Dermis microvascular lymphatic vessel endothelial cell (primary cell): ENCODE measurements at places on chromosomes 1 and 21. TPM values are rescaled to one million over a fixed set of nuclear protein-coding genes. Genes with fewer than 3 reads are reported as not detected.

Gene PLA2G2F
- not detected in 2 replicates for total RNA-seq

Gene TXNDC12
- total RNA-seq = 20.2 and 20.3 TPM in 2 replicates

Gene AGT
- total RNA-seq = not detected in 2 replicates

Gene PFKFB2
- total RNA-seq = 0.90 and 1.5 TPM in 2 replicates

Gene LCE1D
- total RNA-seq = not detected in 2 replicates

Gene CLDN17
- not detected in 2 replicates for total RNA-seq

Gene RYR2
- 0.25 and 0.26 TPM in 2 replicates for total RNA-seq

Gene MCOLN2
- not detected in 2 replicates for total RNA-seq

Gene SLC30A2
- total RNA-seq = 0.13 TPM in 1 of 2 replicates, not detected in the other

Gene DNASE2B
- total RNA-seq = not detected in 2 replicates

Gene HEYL
- 0.13 TPM in 1 of 2 replicates, not detected in the other for total RNA-seq

Gene CRYBG2
- 0.25 and 0.51 TPM in 2 replicates for total RNA-seq

Gene OR2L5
- total RNA-seq = not detected in 2 replicates

Gene CACYBP
- total RNA-seq = 115 and 218 TPM in 2 replicates

Gene MPL
- total RNA-seq = 0.13 TPM in 2 replicates

Gene KLHL21
- total RNA-seq = 9.4 and 19.7 TPM in 2 replicates

Gene CTPS1
- 16.0 and 16.8 TPM in 2 replicates for total RNA-seq

Gene IL20
- not detected in 2 replicates for total RNA-seq
